Central memory CD8-positive, alpha-beta T cell (primary cell): ENCODE measurements at places on chromosomes 2 and 18.
A peak's percentile ranks its signal among the peaks of the same experiment; 100 is the strongest.

DNA sequence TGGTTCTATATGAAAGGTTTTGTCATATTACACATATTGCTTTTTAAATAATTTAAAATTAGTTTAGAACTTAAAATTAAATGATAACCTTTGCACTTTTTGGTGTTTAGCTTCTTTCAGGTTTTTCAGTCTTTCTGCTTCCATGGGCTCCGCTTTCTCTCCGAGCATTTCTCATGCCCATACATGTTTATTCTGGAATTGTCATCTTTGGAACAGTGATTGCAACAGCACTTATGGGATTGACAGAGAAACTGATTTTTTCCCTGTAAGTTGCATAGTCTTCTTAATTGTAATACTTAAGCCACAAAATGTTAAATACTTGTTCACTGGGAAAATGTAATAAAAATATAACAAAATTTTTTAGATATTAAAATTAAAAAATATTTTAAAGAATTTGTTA lies 31.0 kb downstream of the CYBRD1 start:
- no peak for DNase-seq

DNA sequence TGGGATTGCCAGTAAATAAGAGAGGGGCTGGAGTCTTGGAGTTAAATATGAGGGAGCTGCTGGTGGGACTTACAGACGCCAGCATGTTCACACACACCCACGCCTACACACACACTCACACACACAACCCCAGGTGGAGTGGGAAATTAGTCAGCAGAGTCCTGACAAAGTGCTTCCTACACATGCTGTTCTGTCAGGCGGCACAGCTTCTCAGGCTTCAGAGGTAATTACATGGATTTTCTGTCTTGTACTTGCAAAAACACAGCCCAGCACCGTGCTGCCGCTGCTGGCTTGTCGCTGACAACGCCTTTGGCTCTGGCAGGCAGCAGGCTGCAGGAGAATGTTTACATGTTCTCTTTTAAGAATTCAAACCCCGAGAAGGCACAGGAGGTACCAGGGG lies 1186.3 kb upstream of the CELF4 start:
- DNase-seq, result no peak

DNA sequence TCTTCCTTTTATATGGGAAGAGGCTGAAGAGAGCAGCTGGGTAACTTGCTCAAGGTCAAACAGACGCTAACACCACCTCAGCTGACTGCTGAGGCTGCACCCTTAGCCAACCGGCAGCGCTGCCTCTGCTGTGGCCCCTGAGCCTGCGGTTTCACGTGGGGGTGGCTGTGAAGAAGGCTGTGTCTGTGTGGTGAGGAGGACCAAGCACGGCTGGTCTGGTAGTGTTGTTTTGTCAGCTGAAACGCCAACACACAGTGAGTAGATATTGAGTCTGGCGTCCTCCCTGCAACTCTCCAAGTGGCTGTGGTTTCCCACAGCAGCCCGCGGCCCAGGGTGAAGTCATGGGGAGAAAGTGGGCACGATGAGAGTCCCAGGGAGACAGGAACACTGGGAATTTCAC lies 69.6 kb downstream of the THNSL2 start:
- DNase-seq, result peak; percentile 58

- no peak for DNase-seq
These were observed 1348.0 kb upstream of the TMEFF2 start for GRCh38 chr2:193542762-193543161.

DNA sequence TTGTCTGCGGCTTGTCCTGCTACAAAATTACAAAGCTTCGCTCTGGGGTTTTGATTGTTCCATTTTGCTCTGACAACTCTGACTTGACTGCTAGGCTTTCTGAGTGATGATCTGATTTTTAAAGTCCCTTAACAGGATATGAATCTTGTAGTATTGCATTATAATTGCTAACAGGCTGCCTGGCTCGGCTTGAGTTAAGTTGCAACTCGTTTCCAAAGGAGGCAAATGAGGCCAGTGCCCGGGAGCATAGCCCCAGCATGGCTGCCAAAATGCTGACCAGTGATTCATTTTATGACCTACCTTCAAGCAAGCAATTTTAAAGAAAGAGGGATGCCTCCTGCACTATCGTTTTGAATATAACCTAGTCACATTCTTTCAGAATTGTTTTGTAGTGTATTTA lies 135.4 kb downstream of the COL6A3 start:
- DNase-seq, result no peak

DNA sequence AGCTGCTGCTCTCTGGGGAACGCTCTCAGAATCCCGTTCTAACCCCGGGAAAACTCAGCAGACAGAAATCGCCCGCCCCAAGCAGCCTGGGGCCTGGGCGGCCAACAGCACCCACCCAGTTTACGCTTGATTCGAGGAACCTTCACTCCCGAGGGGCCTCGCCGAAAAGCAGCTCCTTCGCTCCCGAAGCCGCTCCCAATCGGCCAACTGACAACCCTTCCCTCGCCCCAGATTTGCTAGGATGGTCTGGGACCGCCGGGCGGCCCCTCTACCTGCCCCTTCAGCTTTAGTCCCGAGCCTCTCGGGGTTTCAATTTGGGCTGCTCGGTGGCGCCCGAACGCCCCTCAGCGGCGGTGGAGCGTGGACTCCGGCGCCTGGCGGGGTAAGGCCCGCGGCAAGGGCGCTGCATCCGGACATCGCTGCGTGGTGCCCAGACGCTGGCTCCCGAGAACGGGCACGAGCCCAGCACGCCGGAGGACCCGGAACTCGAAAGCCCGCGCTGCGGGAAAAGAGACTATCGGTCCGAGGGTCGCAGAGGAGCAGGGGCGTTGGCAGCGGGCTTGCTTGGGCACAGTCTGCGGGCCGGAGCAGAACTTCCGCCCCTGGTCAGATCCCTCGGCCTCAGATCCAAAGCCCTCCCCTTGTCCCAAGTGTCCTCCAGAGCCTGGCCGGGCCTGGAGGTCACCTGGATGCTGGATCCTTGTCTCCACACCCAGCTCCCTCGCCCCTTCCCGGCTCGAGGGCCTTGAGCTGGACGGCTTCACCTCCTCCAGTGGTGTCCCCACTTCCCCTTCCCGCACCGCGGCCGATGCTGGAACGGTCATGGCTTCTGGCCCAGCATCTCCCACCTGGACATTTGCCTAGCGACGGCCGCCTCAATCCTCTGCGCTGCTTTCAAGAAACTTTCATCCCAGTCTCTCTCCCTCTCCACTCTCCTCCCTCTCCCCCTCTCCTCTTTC lies 3.0 kb upstream of the OTX1 start:
- DNase-seq, result no peak

DNA sequence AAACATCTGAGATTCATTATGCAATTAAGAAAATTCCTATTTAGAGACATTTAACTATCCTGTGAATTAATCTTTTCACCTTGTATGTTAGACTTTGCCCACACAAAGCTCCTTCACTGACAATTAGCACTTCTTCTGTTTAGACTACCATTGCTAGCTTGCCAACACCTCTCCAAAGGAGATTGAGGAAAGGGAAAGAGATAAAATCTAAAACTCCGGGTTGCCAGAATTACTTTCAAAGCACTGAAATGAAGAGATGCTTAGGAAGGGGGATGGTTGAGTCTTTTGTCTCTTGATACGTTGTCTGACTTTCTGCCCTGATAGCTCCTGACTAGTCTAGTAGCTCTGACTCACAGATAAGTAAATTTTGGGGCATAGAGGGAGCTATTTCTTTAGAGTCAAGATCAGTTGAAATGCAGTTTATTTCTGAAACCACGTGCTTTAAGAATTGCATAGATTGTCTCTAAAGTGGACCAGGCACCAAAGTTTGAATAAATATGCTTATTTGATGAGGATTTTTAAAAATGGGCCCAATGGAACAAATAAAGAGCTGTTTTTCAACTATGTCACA lies 74.1 kb upstream of the DSEL start:
- DNase-seq, result no peak

GRCh38 chr2:161029321-161029720 lies 130.9 kb upstream of the TANK start:
- DNase-seq, result no peak

- DNase-seq, result no peak
These were observed 3.1 kb downstream of the FIGN start for GRCh38 chr2:163732727-163733126.

DNA sequence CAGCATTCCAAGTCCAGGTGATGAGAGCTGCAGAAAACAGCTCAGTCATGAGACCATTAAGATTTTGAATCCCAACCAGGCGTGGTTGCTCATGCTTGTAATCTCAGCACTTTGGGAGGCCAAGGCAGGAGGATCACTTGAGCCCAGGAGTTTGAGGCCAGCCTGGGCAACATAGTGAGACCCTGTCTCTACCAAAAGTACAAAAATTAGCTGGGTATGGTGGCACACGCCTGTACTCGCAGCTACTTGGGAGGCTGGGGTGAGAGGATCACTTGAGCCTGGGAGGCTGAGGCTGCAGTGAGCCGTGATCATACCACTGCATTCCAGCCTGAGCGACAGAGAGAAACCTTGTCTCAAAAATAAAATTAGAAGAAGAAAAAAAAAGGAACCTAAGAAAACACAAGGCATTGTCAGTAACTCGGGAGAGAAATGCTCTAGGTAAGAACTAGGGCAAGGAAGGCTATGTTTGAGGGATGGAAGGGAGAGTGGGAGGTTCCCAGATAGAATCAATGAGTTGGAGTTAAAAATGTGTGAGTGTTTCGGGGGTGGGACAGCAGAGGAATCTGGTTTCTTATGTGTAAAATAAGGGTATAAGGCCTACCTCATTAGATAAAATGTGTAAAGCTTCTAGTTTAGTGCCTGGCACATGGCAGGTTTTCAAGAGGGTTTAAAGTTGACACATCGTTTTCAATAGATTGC lies 23.3 kb upstream of the MTA3 start:
- DNase-seq, result no peak

DNA sequence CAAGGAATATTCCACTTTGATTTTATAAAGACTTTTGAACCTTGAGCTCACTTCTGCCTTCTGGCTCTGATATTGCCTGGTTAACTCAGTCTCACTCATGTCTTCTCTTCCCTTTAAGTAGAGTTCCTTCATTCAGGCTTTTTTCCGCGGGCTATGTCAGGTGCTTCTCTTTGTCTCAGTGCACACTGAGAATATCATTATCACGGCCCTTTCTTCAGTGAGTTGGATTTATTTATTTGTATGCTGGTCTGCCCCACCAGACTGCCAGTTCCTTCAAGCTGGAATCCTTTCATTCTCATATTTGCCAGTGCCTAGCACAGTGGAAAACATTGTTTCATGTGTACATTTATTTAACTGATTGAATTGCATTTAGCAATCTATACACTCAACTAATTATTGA lies 136.5 kb downstream of the DOK6 start:
- DNase-seq, result no peak

GRCh38 chr2:219551441-219552381 lies 7.9 kb downstream of the TMEM198 start:
- DNase-seq, result no peak

- no peak for DNase-seq
These were observed 24.6 kb upstream of the SPP2 start for GRCh38 chr2:234025891-234026401.

DNA sequence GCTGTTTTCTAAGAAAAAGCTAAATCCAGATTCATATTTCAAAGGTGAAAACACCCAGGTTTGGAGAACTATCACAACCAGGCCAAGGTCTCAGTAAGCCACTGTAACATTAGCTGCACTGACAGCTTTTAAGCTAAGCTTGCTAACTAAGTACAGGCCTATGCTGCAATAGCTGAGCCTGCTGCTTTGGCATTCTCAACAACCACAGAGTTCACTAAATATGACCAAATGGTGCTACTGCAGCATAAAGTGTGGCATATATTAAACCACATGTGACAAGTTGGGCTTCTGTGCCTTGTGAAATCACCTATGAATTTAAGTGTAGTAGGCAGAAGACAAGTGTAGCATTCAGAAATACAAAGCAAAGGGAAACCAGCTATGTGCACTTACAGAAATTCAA lies 206.7 kb downstream of the TCF4 start:
- DNase-seq, result no peak

- DNase-seq, result peak; percentile 10
These were observed 647 bp downstream of the CCDC121 start for GRCh38 chr2:27627963-27628766.

- no peak for DNase-seq
These were observed 38.3 kb upstream of the ATP6V1B1 start for GRCh38 chr2:70897203-70897976.

GRCh38 chr2:74499940-74500577 lies 656 bp upstream of the LBX2 start:
- DNase-seq, result no peak

DNA sequence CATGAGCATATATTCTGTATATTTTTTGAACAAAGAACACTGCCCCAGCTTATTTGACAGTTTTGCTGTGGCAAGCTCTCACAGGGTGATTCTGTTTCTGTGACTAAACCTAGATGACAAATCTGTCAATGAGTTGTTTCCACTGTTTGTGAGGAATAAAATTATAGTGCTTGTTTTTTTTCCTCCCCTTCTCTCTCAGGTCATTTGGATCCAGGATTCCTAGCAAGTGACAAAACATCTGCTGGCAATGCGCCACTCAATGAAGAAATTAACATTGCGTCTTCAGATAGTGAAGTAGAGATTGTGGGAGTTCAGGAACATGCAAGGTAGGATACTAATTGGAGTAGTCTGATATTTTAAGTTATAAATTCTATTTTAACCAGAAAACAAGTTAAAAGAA lies 149.3 kb downstream of the HAUS1 start:
- no peak for DNase-seq

DNA sequence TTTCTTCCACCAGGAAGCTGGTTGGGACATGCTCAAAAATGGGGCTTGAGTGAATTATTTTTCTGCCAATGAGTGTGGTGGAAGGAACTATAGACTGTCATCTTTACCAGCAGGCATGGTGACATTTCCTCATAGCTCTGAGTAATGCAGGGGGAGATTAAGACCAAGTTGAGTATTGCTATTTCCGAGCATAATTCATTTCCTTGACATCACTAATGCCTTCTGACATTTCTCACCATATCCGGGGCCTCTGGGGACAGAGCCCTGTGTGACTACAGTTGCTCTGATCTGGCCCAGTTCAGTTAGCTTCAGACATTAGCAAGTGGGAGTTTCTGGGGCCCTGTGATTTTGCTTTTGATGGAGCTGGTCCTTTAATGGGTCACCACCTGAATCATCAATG lies 410.4 kb downstream of the MEIS1 start:
- no peak for DNase-seq

GRCh38 chr2:42060718-42061619 lies 13.1 kb downstream of the PKDCC start:
- DNase-seq, result no peak

GRCh38 chr18:32469190-32469651 lies 1.5 kb downstream of the GAREM1 start:
- DNase-seq, result no peak

GRCh38 chr18:50832754-50833153 lies 12.9 kb upstream of the MRO start:
- DNase-seq, result no peak
